ENCODE measurements at places on chromosomes 2 and 18. TPM values are rescaled to one million over a fixed set of nuclear protein-coding genes. Genes with fewer than 3 reads are reported as not detected.

The KRCC1 gene
- total RNA-seq = 15.1 TPM

The NR4A2 gene
- 0.34 TPM for total RNA-seq

The PLGLB2 gene
- total RNA-seq = 0.89 TPM

The PRSS56 gene
- not detected for total RNA-seq

The EFEMP1 gene
- 229 TPM for total RNA-seq

The SLC5A7 gene
- not detected for total RNA-seq
